ENCODE measurements at places on chromosomes 13 and 19.

DNA sequence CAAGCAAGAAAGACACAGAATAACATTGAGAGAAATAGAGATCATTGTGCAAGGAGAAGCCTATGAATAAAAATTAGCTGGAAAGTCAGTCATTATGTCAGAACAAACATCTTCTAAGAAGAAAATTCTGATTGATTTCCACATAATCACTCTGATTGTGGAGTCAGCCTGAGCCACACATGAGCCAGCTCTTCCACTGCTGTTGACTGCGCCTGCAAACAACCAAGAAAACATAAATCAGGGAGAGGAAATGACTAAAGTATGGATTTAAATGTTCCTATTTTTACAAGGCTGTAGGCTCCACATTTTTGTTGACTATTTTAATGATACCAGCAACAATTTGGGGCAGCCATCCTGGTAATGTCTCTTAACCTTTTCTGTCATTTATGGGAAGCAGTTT is 962.3 kb downstream of the EFNB2 start:
- DNase-seq = no peak

- DNase-seq = no peak
These were observed 5.8 kb downstream of the PDS5B start for GRCh38 chr13:32592082-32592481.

DNA sequence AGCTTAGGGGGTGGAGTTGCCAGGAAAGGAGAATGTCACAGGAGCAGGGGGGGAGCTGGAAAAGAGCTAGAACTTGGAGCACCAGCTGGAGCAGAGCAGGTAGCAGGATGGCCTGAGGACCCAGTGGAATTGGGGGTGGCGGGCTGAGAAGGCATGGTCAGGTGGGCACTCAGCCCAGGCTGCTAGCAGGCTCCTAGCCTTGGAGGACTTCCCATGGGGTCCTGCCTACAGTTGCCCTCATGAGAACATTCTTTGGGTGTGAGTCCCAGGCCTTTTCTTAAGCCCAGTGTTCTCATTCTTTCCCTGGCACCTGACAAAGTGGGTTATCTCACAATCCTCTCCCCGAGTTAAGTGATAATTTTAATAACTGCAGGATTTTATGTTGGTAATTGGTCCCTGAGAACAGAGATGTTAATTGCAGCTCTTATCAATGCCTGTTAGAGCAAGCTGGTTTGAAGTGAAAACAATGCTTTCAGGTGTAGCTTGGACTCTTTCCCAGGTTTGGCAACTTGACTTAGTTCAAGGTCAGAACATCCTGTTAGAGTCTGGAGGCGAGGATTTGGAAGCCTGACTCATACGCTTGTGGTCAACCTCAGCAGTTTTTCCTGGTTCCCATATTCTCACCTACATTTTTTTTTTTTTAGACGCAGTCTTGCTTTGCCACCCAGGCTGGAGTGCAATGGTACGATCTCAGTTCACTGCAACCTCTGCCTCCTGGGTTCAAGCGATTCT is 18.1 kb upstream of the OLFM4 start:
- DNase-seq = no peak

GRCh38 chr19:14165990-14166830 is 29.8 kb upstream of the ASF1B start:
- DNase-seq = peak; percentile 28

- DNase-seq = no peak
These were observed 296.6 kb downstream of the RFC3 start for GRCh38 chr13:34114581-34114980.

DNA sequence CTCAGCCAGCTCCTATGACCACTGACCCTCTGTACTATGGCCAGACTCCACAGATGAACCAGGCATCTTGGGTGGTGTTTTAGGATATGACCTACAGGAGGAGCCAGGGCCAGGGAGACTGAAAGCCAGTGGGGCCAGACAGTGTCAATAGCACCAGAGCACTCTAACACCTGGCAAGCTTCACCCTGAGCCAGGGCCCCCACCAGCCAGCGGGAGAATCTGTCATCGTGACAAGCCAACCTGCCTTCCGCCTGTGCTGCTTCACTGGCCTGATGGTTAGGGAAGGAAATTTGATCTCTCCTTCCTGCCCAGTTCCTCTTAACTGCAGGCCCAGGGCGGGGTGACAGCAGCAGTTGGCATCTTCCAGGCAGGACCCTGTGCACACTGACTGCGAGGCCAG is 222.4 kb downstream of the UQCRFS1 start:
- DNase-seq = no peak

- no peak for DNase-seq
These were observed 11.8 kb upstream of the CEACAM4 start for GRCh38 chr19:41638641-41639081.

GRCh38 chr13:20349564-20350381 is 117.7 kb upstream of the GJB6 start:
- no peak for DNase-seq

DNA sequence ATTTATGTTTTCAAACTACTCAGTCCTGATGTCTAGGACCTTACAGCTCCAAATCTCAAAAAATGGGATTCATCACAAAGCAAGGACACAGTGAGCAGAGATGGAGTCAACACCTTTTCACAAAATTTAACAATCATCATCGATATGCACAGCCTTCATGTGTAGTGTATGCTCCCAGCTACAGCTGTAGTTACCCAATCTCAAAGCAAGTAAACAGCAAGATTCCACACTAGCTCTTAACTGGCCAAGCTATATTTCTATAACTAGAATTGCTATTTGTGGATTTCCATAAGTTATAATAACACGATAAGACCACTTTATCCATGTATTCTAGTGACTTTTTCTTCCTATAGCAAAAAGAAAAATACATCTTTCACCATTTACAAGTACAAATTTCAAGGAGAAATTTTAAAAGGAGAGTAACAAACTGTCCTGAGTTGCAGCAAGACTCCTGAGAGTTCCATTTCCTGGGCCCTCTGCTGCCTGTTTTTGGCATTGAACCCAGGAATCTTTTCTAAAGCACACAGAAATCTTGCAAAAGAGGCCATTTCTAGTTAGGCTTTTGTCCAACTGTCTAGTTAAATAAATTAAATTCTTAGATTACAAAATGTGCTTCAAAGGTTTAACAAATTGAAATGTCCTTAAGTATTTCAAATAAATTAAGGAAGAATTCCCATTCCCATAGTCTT is 460.6 kb downstream of the FGF14 start:
- no peak for DNase-seq

All from activated naive CD4-positive, alpha-beta T cell treated with anti-CD3 and anti-CD28 coated beads, Interleukin-2, amount 10 ng/mL, durations not matched to agents 7 days and 5 days (primary cell).